ENCODE measurements at places on chromosomes 11 and 22. TPM values are rescaled to one million over a fixed set of nuclear protein-coding genes. Genes with fewer than 3 reads are reported as not detected.
A peak's percentile ranks its signal among the peaks of the same experiment; 100 is the strongest.

The MS4A6A gene
- total RNA-seq = 106 TPM

GRCh38 chr22:40187389-40187788 is 9.7 kb downstream of the TNRC6B start:
- DNase-seq = no peak

GRCh38 chr22:41028841-41029240 is 63.6 kb upstream of the EP300 start:
- DNase-seq = no peak

- no peak for DNase-seq
These were observed 13.0 kb downstream of the C11orf86 start for GRCh38 chr11:66987924-66988637.

DNA sequence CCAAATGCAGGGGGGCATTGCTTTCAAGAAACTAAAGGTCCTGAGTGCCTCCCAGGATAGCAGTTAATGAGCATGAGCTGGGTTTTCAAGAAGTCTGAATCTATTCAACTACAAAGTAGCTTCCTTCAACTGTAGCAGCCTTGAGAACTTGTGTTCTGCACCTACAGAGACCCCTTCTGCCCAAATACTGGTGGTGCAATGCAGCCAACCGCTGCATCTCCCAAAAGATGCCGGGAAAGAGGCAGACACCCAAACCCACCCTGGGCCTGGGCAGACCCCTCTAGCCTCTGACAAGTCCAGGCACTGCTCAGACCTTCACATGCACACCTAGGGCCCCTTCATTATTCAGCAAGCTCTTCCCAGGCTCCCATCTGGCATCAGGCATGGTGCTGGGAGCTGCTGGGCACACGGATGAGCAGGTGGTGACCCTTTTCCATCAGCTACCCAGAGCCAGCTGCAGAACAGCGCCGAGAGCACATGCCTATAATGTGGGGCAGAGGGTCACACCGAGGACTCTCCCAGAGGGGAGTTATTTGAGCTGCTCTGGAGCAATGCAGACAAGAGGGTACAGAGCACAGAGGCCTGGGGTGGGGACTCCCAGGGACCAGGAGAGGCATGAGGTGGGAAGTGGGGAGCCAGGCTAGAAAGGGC is 44.9 kb upstream of the ETS1 start:
- peak; percentile 75 for DNase-seq

GRCh38 chr11:69079661-69080256 is 31.0 kb downstream of the TPCN2 start:
- no peak for DNase-seq

The TNNI2 gene
- total RNA-seq = 3.1 TPM

DNA sequence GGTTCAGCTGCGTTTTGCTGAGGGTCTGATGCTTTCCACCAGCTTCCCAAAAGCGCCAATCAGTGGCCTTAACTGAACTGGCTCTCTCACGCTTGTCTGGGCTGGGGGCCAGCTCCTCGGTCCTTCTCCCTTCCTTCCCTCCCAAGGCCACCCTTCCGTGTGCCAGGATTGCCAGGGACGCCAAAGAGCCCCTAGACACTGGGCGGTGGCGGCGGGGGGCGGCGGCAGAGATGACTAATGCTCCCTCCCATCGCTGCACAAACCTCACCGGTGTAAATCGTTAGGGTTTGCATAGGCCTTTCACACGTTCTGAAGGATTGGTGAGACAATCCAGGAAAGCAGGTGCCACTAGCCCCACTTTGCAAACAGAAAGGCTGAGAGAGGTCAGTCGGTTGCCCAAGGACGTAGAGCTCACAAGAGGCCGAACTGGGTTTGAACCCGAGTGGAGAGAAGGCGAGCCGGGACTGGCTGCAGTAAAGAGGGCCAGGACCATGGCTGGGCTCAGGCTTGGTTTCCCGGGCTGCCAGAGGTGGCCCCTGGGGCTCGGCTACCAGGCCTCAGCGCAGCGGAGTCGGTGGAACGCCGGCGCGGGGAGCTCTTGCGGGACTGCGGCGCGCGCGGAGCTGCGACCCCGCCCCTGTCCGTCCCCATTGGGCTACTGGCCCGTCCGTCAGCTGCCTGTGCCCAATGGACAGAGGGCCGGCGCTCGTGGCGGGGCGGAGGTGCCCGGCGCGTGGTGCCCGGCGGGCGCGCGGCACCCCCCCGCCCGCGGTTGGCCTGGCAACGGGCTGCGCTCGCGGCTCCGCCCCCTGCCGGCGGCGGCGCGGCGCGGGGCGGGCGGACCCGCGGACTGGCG is 589 bp upstream of the GNAZ start:
- DNase-seq = peak; percentile 93

- DNase-seq = no peak
These were observed 61.3 kb upstream of the OR5P2 start for GRCh38 chr11:7858006-7858405.

Data from lung (tissue), 17 donors.